ENCODE measurements at places on chromosomes 16 and 17.

DNA sequence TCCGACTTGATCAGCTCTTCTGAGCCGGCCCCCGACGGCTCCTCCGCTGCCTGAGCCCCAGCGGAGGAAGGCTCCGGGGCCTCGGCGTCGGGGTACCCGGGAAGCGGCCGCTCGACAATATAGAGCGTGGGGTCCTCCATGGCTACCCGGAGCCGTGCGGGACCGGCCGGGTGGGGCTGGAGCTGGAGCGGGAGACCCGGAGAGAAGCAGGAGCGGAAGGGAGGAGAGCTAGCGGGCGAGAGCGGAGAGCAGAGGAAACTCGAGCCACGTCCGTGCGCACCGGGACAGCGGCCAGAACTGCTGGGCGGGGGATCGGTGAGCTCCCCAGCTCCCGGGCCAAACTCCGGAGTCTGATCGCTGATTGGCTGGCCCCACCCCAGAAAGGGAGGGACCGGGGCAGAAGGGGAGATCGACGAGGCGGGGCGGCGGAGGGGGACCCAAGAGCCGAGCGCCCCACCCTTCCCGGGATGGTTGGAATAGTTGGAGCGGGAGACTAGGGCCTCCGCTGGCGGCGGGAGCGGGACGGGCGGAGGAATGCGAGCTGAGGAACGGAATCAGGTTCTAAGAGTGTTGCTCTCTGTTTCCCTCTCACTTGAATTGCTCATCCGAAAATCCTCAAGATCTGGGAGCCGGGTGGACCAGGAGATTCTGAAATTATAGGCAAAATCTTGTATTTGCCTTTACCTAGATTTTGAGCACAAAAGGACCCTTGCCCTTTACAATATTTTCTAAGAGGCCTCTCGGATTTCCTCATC lies at the start of gene CAVIN1:
TSS of gene CAVIN1 (minus strand) at position 299 of the 755 bp plus-strand sequence. CDS start at position 140, 159 bp downstream.
- DNase-seq: no peak

- DNase-seq: no peak
Measured at GRCh38 chr16:9102943-9103342, 11.5 kb downstream of the HAPSTR1 start.

DNA sequence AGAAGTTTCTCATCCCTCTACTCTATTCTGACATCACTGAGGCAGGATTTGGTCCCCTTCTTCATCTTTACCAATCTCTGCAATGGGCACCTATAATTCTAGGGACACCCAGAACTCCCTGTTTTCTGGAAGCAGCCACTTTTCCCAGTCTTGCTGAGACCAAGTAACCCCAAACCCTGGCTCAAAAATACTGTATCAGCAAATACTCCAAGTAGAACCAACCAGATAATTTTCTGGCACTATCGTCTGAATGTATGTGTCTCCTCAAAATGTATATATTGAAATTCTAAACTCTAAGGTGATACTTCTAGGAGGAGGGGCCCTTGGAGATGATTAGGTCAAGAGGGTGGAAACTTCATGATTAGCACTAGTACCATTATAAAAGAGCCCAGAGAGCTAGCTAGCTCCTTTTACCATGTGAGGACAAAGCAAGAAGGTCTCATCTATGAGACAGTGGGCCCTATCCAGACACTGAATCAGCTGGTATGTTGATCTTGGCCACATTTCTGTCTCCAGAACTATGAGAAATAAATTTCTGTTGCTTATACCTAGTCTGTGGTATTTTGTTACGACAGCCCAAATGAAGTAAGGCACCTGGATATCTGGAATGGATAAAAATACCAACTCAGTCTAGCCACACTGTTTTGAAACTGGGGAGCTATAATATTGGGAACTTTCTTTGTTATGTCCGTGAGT lies 464.4 kb downstream of the CDH11 start:
- DNase-seq: no peak

DNA sequence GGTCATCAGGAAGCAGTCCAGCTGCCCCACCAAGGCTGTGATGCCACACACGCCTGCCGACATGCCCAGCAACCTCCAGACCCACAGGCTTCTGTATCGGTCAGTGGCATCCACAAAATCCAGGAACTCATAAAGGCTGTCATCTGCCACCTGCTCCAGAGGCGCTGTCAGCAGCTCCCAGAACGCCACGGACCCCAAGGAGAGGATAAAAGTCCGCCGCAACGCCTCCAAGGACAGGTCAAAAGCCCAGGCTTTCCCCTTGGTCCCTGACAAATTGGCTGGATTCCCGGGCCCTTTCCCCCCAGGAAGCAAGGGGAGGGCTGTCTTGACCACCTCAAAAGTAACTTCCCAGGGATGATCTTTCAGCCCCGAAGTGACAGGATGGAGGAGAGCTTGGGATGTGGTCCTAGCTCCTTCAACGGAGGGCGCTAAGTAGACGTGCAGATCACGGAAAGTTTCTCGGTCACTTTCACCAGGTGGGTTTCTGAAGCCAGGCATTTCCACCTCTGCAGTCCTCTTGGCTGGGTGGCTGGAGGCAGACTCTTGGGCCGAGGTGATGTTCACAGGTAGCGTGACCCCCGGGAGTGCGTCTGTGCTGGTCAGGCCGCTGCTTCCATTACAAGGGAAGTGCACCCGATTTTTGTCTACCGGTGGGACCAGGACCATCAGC lies 854 bp downstream of the MFSD6L start:
- no peak for DNase-seq

DNA sequence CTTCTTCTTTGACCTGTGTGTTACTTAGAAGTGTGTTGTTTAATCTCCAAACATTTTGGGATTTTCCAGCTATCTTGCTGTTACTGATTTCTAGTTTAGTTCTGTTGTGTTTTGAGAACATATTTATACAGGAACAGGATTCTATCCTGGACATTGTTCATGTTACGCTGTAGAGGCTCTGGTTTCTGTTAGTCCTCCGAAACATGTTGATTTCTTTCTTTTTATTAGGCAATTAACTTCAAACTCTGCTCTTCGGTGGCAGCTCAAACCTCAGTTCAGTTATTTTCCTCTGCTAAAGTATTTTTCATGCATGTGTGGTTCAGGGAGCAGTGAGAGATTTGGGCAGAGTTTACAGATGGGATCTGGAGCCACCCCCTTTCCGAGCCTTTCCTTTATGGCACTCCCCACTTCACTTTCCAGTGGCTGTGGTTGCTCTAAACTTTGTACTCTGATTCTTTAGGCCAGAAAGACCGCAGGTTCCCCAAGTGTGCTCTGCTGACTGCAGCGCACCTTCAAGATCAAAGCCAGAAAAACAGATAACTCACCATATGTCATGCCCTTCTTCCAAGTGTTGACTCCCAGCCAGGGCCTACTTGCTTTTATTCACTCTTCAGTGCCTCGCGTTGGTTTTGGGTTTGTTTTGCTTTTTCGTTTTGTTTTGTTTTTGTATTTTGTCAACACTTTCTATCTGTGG lies 77.6 kb upstream of the KSR1 start:
- DNase-seq: no peak

- DNase-seq: no peak
Measured at GRCh38 chr17:64537488-64537887, 30.7 kb downstream of the CEP95 start.

DNA sequence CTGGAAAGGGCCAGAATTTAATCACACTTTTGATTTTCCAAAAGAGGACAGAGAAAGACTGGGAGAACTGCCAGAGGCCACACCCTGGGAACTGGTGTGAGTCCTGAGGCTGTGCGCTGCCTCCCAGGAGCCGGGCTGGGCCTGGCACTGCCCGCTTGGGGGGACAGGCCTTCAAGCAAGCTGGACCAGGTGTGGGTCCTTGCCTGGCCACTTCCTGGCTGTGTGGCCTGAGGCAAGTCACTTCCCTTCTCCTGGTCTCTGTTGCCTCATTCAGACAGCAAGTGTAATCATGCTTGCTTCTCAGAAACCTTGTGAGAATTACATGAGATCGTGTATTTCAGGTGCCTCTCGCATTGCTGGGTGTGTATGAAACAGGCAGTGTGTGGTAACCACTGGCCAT lies 143.0 kb downstream of the SNX29 start:
- DNase-seq: no peak

DNA sequence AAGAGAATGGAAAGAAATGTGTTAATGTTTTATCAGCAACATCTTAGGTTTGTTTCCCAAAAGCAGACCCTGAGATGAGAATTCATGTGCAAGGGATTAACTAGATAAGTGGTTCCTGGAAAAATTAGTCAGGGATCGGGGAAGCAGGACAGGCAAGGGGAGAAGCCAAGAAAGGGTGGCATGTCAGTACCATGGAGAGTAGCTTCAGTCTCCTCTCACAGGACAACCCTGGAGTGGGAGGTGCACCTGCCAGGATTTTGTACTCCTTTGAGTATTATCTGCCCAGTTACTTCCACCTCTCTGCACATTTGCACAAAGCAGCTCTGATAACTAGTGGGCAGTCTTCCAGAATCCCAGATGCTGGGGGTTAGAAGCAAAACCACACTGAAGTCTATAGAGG lies 117.0 kb downstream of the RGS9 start:
- DNase-seq: no peak

DNA sequence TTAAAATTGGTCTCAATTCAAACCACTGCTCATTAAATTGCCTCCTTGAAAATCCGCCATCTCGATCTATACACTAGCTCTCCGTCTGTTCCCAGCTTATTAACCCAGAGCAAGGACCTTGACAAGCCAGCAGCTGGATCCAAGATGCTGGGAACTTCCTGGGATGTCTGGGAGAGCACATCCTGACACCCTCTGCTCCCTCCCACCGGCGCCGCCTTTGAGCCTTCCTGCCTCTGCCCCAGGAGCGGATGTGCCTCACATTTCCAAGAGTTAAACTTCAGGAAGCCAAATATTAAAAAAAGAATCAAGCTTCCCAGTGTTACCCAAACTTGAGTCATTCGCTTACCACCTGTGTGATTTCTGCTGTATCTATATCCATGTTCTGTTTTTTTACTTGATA lies 107.9 kb downstream of the HAPSTR1 start:
- no peak for DNase-seq

GRCh38 chr16:27267037-27267677 lies 1.4 kb downstream of the NSMCE1 start:
- DNase-seq: no peak

DNA sequence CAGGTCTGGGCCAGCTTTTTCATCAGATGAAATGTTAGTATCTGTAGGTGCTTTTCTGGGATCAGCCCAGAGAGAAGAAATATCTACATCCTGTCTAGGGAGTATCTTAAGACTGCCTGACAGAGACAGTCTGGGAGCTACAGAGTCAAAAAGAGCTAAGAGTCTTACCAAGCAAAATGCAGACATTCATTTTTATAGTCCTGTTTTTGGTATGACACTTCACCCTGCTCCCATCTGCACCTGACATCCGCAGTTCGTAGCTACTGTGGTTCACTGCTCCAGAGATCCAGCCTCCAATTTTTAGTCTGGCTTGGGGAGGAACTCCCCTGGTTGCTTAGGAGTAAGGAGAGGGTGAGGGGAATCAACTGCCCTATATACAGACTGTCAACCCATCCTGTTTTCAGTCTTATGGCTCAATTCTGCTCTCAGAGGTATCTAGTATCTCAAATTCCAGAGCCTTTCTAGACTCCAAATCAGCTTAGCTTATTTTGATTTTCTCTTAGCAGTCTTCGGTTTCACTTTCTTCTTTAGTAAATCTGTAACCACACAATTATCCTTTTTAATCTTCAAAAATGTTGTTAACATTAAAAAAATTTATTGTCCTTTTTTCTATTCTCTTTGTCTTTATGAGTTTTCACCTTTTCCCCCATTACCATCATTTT lies 97.8 kb downstream of the TMEM100 start:
- no peak for DNase-seq

DNA sequence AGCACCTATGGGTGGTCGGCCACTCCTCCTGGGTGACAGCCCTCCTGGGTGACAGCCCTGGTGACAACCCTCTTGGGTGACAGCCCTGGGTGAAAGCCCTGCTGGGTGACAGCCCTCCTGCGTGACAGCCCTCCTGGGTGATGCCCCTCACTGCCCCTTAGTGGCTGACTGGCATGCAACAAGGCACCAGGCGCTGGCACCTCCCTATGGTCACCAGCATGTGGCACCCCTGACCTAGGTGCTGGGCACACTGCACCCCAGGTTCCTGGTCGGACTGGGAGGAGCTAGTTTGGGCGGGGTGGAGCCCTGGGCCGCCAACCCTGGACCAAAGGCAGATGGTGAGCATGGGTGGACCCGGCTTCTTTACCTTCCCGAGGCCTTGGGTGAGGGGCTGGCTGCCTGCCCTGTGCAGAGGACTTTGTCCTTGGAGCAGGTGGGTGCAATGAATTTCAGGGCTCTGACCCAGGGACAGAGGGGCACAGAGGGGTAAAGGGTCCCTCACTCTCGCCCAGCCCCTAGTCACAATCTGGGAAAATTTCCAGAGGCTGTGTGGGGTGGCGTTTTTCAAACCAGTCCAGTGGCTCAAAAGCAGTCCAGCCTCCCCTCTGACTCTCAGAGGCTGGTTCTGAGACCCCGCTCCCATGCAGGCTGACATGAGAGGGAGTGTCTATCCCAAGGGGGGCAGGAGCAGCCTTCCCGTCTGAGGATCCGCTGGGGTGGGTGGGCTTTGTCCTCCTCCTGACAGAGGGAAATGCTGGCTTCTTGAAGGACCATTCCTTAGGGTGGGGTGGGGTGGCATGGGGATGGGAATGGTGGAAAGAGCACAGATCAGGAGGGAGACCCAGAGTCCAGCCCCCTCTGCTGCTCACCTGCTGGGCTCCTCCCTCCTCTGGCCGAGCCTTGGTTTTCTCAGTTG lies 25.9 kb upstream of the TNFRSF13B start:
- DNase-seq: peak; percentile 67

GRCh38 chr16:69340095-69340644 lies 598 bp downstream of the NIP7 start:
- DNase-seq: no peak

- DNase-seq: no peak
Measured at GRCh38 chr17:79976451-79976850, 59.2 kb downstream of the TBC1D16 start.

GRCh38 chr16:17395849-17396480 lies 74.8 kb downstream of the XYLT1 start:
- DNase-seq: no peak

All from activated naive CD4-positive, alpha-beta T cell (primary cell).